Stimulated activated CD4-positive, alpha-beta T cell treated with anti-CD3 and anti-CD28 coated beads, Interleukin-12 subunit alpha, Interleukin-12 subunit beta, amount 100 ng/mL, for 24 hours (primary cell): ENCODE measurements at places on chromosomes 2 and 18.

GRCh38 chr18:68480196-68480595 is 234.7 kb downstream of the TMX3 start:
- no peak for DNase-seq

DNA sequence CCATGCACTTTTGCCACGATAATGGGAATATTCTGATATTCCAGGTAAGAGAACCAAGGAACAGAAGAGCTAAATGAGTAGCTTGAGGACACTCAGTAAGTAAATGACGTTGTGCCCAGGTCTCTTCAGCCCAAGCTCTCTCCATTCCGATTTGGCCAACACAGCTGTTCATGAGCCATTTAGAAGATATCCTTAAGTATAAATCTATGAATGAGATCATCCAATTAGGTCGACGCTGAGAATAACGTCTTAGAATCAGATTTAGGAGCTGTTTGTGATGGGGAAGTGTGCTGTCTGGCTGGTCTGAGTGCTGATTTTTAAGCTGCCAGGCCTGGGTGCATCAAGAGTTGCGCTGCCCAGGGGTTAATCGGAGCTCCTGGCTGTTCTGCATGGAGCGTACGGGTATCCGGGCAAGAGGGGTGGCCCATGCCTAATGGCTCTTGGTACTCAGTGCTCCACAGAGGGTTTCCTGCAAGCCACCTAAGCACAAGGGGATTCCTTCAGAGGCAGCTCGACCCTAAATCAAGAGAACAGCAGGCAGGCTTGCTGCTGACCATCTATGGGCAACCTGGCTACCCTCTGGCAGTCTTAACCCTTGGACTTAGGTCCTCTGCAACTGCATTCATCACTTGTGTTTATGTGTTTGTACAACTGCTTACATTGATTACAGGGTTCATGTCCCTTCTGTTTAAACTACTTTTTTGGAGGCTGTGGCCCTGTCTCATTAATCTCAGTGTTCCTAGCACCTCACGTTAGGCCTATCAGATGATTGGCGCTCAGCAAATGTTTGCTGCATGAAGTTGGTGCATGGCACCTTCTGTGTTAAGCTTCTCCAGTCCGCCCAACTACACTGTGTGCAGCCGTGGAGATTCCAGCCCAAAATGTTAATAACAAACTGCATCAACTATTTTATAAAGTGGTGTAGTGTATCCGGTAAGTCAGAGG is 31.9 kb downstream of the SOX11 start:
- no peak for DNase-seq

- DNase-seq, result no peak
Measured at GRCh38 chr2:114754907-114755563, 312.6 kb downstream of the DPP10 start.

GRCh38 chr2:98833172-98833916 is 102.4 kb upstream of the MGAT4A start:
- DNase-seq, result no peak

- no peak for DNase-seq
Measured at GRCh38 chr2:64213532-64214275, 69.5 kb upstream of the PELI1 start.

DNA sequence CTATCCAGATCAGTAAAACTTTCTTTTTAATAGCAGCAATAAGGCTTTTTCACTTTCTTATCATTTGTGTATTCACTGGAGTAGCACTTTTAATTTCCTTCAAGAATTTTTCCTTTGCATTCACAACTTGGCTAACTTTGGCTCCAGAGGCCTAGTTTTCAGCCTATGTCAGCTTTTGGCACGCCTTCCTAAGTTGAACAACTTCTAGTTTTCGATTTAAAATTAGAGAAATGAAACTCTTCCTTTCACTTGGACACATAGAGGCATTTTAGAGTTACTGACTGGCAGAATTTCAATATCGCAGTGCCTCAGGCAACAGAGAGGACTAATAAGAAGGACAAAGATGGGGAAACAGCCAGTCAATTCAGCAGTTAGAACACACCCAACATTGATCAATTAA is 577.4 kb downstream of the DSC3 start:
- no peak for DNase-seq

DNA sequence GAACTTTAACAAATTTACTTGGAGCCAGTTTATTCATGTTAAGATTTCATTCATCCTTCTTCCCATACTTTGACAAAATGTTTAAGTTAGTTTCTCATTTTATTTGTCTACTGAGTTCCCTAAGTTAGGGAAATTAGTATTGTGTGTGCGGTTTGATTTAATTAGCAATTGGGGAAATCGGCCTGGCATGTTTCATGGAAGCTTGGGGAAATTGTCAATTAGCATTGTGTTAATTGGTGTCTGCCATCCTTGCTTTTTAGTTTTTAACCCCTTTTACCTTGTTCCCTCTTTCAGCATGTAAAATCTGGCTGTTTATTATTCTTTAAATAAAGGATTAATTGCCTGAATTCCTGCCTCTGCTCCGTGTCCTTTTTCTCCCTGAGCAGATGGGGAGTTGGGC is 279.6 kb downstream of the BCL11A start:
- DNase-seq, result no peak

DNA sequence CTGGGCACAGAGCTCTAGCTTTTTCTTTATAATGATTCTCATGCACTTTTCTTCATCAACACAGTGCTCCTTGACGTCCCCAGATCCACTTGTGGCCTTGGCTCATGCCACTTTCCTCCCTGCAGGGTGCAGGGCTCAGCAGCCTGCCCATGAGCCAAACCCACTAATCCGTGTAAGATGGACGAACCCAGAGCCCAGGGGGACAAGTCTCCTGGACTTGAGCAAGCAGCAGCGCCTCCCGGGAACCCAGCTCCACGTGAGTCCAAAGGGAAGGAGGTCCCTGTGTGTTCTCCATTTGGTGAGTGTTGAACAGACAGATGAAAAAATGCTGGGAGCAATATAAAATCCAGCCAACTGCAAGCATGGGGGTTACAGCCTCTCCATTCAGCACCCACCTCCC is 470.6 kb upstream of the HS6ST1 start:
- no peak for DNase-seq

- no peak for DNase-seq
Measured at GRCh38 chr18:34767601-34768027, 57.5 kb downstream of the DTNA start.

GRCh38 chr2:42138163-42139015 is 30.8 kb upstream of the EML4 start:
- no peak for DNase-seq

GRCh38 chr2:234107861-234108260 is 57.4 kb downstream of the SPP2 start:
- DNase-seq, result no peak

DNA sequence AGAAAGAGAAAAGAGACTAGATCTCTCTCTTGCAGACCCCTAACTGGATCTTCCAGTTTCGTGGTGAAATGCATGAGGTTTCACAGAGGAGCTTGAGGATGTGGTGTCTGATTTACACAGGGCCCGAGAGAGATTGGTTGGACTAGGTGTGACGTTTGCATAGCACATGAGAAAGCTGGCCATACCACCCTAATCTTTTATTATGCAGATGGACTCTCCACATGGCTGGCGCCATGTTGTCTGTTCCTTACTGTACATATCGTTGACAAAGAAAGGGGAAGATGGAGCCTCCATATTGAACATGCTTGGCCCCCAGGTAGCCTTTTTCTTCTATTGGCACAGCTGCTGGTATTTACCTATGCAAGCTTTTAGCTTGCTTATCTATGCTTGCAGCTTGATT is 27.5 kb upstream of the PGAP1 start:
- no peak for DNase-seq

DNA sequence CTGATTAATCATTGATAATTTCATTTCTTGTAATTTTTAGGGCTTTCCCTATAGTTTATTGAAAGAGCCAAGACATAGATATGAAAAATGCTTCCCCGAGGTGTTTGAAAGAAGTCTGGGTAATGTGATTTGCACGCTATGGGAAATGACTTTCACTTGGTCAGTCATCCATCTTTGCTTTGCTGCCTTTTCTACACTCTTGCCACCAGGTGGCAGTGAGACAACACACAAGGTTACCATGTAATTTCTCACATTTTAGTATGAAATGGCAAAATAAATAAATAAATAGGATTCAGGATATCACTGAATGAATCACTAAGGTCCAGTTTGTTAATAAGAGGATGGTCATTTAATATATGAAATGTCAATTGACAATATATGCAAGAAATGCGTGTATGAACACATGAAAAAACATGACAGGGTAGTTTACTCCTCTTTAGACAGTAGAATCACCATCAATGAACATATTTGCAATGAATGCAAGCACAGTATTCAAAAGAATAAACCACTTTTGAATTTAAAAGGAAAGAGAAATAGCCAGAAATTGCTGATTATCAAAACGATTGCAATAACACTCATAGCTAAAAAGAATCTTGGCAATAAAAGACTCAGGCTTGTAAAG is 52.2 kb upstream of the KCNH7 start:
- DNase-seq, result no peak

- DNase-seq, result peak; percentile 89
Measured at GRCh38 chr2:85888684-85889626, at the start of gene ST3GAL5. ST3GAL5 (minus strand) TSS chr2:85888990; CDS start chr2:85888905, 85 bp downstream.

DNA sequence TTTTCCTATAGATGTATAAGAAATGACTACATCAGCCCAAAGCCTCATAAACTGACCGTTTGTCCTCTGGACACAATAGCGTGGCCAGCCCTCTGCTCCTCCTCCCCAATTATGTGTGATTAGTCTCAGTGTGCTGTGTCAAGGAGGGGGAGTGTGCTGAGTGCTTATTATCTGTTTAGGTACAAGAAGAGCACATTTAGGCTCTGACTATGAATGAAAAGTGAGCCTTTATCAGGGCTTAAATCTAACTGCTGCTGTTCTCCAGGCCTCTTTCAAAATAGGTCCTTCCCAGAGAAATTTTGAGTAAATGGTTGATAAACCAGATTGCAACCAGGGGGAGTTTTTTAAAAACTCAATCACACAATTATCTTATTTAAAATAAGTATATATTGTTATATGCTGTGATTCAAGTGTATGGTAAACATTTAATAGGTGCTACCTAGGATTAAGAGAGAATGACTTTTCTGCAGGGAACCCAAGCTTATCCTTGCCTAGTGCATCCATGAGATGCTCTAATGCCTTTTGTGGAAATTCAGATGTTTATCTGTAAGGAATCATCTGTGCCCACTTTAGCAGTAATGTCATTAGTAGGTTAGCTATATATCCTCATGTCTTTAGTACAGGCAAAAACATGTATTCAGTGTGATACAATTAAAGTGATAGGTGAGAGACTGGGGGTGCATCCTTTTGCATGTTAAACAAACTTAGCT is 168.7 kb upstream of the SIX3 start:
- DNase-seq, result no peak

DNA sequence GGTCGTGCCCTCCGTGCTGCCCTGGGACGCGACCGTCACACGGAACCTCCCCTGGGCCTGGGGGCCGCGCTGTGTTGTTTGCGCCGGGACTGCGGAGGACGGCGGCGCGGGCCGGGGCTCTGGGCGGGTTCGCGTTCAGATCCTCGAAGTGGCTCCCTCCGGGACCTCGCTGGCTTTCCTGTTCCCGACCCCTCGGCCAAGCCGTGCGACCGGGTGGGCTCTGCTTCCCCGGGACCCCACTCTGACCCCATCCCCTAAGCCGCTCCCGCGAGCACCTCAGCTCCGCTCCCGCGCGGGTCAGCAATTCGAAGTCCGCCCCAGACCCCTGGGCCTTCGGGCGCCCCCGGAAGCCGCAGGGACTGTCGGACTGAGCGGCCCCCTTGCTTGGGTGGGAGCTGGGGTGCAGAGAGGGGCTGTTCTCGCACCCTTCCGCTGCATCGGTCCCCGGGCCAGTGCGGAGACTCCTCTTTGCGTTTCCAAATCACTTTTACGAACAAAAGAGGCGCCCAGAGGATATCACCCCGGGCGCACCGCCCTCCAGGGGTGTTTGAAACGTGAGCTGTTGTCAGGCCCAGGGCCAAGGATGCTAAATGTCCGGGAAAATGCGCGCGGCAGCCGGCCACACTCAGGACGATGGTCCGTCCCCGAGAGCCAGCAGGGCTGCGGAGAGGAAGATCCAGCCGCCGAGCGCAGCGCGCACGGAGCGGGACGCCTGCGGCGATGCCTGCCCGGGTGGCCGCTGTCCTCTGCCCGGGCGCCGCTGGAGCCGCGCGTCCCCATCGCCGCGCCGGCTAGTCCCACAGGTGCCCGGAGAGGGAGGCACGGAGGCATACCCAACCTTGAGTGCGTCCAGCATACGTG is 73.5 kb downstream of the ZCCHC2 start:
- DNase-seq, result no peak

GRCh38 chr2:171924170-171924942 is 2.1 kb downstream of the HAT1 start:
- DNase-seq, result no peak

- no peak for DNase-seq
Measured at GRCh38 chr2:216372761-216373291, 543 bp upstream of the MARCHF4 start.

GRCh38 chr2:205686056-205686782 is 3.9 kb downstream of the NRP2 start:
- no peak for DNase-seq

DNA sequence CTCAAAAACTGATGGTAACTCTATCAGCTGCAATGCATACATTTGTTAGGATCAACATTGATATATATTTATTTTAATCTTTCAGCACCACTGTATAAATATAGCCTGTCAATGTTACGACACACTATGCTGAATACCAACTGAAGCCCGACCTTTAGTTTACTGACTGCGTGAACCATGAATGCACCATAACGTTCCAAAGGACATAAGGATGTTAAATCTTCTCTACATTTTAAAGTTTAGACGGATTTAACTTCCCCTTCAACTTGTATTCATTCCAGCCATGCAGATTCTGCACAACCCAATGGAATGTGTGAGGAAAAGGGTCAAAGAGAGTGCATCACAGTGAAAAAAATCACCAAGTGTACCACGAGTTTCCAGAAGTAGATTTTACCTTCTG is 489.5 kb downstream of the IRS1 start:
- DNase-seq, result no peak

DNA sequence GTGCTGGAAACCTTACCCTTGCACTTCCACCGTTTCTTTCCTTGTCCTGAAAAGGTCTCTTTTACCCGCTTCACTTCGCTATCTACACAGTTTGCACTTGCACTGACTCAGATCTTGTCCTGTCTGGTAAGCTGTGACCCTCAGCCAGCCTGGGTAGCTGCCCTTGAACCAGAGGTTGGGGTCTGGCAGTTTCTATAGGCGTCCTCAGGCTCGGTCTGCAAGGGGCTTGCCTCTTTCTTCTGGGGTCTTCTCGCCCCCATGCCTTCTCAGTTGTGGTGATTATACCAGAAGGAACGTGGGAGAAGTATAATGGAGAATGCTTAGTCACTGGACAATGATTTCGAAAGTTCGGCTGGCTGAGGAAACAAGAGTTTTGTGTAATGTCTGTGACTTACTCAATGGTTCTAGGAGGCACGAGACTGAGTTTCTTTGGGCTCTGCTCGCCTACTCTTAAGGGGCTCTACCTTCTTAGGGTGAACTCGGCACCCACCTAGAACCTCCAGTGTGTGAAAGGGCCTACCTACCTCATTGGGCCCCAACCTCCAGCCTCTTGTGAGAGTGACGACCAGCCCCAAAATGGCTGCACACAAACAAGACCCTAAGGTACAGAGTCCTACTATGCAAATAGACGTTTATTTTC is 6.9 kb upstream of the STAT1 start:
- DNase-seq, result peak; percentile 41
